ENCODE measurements at places on chromosomes 6 and 20. TPM values are rescaled to one million over a fixed set of nuclear protein-coding genes. Genes with fewer than 3 reads are reported as not detected.

The C20orf204 gene
- polyA plus RNA-seq, result 1.3 TPM

DNA sequence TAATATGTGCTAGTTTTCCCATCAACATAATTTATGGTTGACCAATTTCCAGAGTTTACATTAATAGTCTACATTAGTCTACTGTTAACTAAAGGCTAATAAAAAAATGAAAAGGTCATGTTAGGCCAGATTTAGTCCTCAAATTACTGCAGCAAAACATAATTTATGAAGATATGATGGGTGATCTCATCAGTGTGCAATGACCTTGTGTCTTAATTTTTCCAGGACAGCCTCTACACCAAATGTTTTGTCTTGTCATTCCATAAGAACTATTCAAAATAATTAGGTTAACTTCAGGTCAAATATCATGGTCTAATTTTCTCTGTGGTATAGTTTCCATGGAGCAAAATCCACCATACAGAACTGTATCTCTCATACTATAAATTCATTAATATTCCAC is 234.2 kb downstream of the COL12A1 start:
- DNase-seq, result no peak

The SLC22A7 gene
- polyA plus RNA-seq, result 0.86 TPM

The PDYN gene
- 0.41 TPM for polyA plus RNA-seq

The FKBP1C gene
- 0.63 TPM for polyA plus RNA-seq

GRCh38 chr6:42984924-42985475 is 630 bp downstream of the PPP2R5D start:
- no peak for DNase-seq

GRCh38 chr6:50289366-50289765 is 239.6 kb upstream of the DEFB112 start:
- no peak for DNase-seq

DNA sequence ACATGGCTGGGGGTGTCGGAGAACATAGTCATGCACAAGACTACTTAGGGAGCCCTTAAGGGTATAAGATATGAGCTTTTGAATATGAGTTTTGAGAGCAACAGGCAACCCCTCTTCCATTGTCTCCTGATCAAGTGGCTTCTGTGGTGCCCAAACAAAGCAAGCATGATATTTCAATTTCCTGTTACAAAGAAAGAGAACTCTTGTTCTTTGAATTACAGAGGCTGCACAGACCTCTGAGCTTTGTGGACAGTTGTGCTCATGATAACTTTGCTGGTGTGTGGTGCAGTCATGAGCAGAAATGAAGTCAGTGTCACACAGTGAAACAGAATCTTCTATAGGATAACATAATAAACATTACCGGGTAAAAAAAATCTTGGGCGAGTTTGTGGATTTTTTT is 66.8 kb upstream of the THEMIS start:
- DNase-seq, result no peak

GRCh38 chr6:10495029-10495428 is 26.1 kb upstream of the GCNT2 start:
- DNase-seq, result no peak

DNA sequence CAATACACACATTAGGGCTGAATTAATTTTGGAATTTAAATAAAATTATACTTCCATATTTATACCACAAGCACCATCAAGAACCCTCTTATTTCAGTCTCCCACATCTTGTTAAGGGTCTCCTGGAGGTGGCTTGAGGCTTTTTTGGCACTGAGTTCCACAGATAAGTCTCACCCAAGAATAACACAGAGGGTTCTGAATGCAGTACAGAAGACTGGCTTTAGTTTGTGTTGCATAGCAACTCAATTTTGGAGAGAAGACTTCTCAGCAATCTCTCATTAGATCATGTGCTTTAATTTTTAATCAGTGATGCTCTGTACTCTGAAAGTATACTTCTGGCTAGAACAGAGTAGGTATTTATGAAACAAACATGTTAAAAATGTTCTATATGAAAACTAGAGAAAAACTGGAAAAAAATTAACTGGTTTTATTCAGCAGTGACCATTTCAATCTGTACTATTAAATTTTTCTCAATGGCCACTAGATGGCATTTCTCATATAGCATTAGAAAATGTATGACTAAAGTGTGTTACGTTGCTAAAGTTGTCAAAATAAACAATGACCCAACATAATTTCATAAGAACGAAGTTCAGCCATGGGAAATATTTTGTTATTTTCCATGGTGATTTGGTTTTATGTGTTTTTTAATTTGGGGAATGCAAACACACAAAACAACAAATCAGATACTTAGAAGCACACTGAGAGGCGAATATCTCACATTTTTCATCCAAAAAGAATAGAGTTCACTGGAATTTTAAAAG is 32.7 kb upstream of the MAP7 start:
- DNase-seq, result no peak

DNA sequence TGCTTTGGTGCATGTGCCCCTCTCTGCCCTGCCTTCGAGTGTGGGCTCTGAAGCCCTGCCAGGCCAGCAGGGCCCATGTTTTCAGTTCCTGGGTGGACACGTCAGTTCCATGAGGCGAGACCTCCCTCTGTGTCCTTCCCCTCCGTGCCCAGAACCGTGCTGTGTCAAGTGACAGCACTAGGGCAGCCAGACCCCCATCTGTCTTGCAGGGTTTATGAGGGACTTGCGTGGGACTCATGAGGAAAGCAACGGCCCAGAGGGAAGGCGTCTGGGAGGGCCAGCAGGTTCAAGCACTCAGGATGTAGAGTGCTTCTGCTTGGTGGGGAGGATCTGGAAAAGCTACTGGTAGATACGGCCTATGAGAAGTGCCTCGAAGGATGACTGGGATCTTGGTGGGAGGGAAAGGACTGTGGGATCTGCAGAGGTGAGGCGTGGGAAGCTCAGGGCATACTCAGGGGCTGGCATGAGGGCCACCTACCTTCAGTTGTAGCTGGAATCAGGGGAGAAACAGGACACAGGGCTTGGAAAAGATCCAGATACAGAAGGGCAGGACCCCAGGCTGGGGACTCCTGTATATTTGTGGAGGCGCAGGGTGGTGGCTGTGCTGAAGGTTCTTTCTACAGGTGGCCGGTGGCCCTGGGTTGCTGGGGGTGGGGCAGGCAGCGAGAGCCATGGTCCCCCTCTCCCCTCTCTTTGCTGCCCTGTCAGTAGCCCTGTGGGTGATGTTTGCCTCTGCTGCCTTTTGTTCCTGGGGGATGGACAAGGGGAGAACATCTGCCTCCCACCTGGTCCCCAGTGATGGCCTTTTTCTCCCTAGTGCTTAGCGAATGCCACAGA is 5.5 kb downstream of the NPEPL1 start:
- DNase-seq, result no peak

GRCh38 chr20:61634376-61635145 is 382.5 kb downstream of the CDH4 start:
- no peak for DNase-seq

The OOEP gene
- not detected for polyA plus RNA-seq

The C6orf15 gene
- polyA plus RNA-seq, result not detected

DNA sequence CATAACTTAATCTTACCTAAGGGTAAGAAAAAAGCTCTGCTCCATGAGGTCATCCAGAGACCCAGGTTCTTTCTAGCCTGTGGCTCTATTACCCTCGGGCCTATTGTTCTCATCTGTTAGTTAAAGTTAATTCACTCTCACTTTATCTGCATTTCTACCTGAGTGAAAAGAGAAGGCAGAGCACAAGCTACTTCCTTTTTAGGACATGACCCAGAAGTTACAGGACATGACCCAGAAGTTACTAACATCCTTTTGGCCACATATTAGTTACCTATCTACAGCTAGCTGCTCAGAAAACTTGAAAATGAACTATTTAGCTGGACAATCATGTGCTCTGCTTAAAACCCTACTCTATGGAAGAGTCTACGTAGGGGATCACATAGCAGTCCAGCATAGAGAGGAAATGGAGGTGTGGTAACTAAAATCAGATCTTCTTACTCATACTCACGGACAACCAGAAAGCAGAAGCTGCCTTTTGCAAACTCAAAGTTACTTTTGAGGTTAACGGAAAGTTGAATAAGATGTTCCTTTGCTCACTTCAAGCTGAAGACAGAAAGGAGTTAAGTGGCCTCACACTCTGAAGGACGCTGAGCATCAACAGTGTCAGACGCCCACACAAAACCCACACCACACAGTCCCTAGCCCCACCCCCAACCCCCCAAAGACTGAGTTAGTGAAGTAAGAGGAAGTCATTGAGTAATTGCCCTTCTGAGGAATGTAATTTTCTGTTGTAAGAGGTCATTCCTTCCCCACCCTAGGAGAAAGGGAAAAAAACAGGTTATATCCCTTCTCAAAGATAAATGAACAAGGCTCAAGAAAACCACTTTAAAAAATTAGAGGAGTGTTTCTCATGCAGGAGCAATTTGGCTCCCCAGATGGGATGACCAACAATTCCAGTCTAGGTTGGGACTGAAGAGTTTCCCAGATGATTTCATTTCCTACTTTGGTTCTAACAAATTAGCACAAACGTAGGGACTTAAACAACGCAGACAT is 45.9 kb upstream of the TAB2 start:
- DNase-seq, result no peak

GRCh38 chr6:89997456-89998445 is 103.5 kb downstream of the GJA10 start:
- DNase-seq, result no peak

- no peak for DNase-seq
Measured at GRCh38 chr20:46406986-46407670, 713 bp upstream of the ELMO2 start.

DNA sequence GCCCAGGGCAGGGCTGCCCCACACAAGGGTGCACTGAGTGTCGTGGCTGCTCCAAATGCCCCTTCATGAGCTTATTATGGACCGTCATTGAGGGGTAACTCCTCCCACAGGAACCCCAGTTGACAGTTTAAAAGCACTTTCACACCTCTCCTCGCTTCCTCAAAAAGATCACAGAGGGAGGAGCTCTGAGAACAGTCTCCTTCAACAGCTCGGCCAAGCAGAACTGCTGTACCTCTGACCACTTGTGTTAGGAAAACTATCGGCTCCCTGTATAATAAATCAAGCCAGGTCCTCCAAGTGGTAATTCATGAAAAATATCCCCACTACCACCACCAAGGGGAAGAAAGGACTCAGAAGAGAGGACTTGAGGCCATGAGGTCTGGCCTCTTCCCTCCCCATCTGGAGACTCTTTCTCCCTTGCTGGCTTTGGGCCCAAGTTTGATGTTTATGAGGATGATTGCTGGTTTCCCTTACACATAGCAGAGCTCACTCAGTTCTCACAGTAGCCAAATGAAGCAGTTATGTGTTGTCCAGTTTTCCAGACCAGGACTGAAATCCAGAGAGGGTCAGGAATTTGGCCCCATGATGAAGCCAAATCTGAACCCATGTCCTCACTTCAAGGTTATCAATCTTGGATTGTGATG is 8.7 kb downstream of the SNX21 start:
- DNase-seq, result no peak

The ZSCAN12 gene
- 15.7 TPM for polyA plus RNA-seq

The DUSP15 gene
- polyA plus RNA-seq, result 17.9 TPM

The SCGN gene
- 0.22 TPM for polyA plus RNA-seq

GRCh38 chr6:1636272-1636825 is 26.6 kb downstream of the FOXC1 start:
- DNase-seq, result no peak

GRCh38 chr20:20970841-20971240 is 135.3 kb downstream of the LINC00237 start:
- DNase-seq, result no peak

The COL11A2 gene
- 4.8 TPM for polyA plus RNA-seq

DNA sequence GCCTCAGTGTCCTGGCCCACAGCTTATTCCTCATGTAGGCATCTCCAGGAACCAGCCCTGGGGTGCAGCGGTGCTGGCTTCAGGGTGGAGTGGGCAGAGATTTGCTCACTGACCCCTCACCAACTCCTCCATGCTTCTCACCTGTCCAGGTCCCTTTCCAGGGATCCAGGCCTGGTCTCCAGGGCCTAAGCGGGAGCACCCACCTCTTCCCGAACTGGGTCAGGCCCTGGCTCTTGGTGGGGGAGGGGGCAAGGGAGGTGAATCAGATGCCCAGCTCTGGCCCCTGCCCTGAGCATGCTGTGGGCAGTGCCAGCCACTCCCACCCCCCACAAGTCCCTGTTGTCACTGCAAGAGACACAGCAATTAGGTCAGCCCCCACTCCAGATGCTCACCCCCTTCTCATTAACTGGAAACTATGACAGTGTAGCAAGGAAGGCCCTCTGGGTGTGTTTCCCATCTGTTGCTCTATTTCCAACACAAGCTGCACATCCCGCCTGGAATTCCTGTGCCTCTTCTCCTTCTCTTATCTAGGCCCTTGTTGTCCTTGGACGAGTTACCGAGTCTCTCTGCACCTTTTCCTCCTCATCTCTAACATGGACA is 37.0 kb downstream of the MDFI start:
- no peak for DNase-seq

GRCh38 chr6:166507809-166508564 is 78.5 kb downstream of the RAMACL start:
- DNase-seq, result no peak

GRCh38 chr6:150025201-150025917 is at the start of gene RAET1L:
RAET1L (minus strand) TSS chr6:150025532; CDS start chr6:150025471, 61 bp downstream.
- DNase-seq, result no peak

The NINL gene
- 40.1 TPM for polyA plus RNA-seq

DNA sequence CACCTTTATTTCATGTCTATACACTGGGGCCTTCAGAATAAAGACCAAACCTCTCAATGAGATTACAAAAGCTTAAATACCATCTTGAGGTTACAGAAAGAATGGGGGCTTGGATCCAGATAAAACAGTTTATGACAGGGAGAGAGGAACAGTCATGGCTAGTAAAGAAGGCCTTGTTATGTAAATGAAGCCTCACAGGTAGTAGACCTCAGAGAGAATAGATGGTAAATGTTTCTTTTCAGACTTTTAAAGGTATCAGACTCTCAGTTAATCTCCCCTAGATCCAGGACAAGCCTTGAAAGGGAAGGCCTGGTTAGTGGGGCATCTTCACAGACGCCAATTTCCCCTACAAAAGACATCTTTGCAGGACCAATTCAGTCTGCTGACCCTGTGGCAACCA is 1325.6 kb downstream of the HACE1 start:
- no peak for DNase-seq

DNA sequence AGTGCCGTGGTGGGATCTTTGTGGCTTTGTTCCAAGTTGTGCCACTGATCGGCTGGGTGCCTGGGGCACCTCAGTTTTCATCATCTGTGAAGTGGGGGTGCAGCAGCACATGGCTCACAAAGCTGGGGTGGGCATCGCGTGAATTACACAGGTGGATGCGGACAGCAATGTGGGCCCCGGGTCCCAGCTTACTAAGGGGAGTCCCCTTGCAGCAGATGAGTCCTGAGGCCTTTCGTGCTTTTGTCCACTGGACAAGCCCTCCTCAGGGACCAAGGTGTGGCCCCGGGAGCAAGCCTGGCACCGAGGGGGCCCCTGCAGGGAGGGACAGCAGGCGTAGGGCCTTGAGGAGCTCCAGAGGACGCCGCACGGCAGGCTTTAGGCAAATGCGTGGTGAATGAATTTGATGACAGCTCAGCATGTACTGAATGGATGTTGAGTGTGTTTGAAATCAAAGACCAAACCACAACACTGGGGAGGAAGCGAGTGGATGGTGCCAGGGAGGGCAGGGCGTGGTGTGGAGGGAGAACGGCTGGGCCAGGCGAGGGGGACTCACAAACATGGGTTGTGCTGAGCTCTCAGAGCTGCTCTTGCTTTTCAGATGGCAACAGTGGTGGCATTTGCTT is 53.2 kb downstream of the IRF4 start:
- DNase-seq, result no peak

GRCh38 chr6:157520596-157521361 is 139.8 kb downstream of the ZDHHC14 start:
- no peak for DNase-seq
